ENCODE measurements at places on chromosomes 12 and 14. TPM values are rescaled to one million over a fixed set of nuclear protein-coding genes. Genes with fewer than 3 reads are reported as not detected.

DNA sequence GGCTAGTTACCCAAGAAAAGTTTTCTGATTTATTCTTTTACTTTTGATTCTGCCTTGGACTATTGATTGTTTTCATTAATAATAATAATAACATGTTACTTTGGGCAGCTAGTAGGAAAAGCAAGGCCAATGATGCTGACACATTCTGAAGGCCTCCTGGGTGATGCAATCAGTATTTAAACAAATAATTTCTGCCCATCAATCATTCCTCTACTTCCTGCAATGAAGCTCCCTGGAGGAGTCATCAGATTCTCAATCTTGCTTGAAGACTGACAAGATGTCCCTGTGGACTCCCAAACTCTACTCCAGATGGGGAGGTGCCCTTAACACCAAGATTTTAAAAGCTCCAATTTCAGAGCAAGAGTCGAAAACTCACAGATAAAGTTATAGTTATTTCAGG lies at the start of gene SPX:
Gene SPX (plus strand): TSS at position 244 of the 400 bp plus-strand sequence. CDS start 177 bp downstream, outside the sequence.
- no peak for DNase-seq

- no peak for DNase-seq
Measured at GRCh38 chr12:25384893-25385248, 134.1 kb upstream of the KRAS start.

- DNase-seq: no peak
Measured at GRCh38 chr12:96371790-96372699, 28.2 kb downstream of the CDK17 start.

- no peak for DNase-seq
Measured at GRCh38 chr14:92780444-92781232, 13.5 kb upstream of the GOLGA5 start.

DNA sequence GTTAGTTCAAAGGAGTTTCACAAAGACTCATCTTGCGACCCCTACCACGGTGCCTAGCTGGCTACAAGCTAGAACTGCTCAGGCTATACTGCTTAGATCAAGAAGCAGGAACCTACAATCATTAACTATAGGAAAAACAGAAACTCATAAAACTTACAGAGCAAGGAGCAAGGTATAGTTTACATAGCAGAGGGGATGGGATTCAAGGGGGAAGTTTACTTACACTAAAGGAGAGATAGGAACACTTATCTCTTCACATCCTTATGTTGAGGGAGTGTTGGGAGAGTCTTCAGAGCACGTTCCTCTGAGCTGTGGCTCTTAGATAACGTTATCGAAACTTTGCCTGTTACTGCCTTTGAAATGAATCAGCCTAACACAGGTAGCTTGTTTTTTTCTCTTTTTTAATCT lies 58.1 kb downstream of the FSCB start:
- no peak for DNase-seq

DNA sequence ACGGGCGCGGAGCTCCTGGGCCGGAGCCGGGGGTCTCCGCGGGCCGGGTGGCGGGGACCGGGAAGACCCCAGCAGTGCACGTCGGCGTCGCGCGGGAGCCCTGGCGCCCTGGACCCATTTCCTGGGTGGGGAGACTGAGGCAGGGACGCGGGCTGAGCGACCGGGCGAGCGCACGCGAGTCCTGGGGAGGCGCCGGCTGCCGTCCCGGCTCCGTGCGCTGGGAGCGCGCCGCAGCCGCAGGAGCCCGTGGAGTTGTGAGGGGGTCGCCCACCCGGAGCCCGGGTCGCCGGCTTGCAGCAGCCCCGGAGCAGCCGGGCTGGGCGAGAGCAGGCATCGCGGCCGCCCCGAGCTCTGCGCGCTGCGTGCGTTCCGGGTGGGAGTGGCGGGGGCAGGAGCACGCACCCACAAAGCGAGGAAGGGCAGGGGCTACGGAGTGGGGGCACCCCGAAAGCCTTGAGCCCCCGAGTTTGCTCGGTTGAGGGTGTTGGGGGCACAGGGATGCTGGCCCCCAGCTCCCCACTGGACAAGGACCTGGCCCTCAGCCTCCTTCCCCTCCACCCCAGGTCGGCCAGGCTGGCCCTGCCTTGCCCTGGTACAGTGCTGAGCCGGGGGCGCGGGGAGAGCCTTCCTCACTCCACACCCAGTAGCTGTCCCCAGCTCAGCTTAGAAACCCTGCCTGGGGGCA lies 620 bp downstream of the MMP17 start:
- DNase-seq: no peak

GRCh38 chr12:53345486-53346188 lies 9.5 kb upstream of the SP7 start:
- no peak for DNase-seq

DNA sequence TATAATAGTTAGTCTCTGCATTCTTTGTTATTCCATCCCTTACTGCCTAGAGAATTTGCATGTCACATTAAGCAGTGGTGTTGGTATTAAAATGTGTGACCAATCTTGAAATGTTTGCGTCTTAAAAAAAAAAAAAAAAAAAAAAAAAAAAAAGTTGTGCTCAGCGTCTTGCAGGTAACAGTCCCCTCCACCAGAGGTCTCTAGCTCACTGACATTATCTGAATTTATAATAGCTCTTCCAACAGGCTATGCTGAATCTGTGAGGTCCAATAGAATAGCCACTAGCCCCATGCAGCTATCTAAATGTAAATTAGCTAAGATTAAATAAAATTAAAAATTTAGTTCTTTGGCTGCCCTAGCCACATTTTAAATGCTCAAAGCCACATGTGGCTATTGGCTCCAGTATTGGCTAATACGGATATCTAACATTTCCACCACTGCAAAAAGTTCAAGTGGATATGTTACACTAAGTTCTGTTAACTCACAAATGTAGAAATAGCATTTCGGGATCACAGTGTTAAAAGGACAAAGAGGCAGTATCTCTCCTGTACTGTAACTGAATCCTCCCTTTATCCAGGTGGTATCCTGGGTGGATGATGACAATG lies 28.7 kb downstream of the NKX2-8 start:
- peak; percentile 61 for DNase-seq

DNA sequence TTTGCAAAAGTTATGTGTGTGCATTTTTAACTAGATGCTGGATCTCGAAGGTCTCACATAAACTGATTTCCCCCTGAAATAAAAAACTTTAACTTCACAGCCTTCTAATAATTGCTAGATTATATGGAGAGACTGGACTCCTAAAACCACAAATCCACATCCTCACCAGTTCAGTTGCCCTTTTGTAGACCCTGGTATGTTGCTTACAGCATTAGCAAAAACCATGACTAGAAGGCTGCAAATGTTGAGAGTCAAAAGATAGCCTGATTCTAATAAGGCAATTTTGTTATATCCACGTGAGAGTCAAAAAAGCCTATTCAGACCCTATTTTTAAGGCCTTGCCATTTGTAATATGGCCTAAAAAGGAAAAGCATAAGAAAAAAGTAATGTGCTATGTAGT lies 37.4 kb downstream of the RASSF8 start:
- DNase-seq: no peak

DNA sequence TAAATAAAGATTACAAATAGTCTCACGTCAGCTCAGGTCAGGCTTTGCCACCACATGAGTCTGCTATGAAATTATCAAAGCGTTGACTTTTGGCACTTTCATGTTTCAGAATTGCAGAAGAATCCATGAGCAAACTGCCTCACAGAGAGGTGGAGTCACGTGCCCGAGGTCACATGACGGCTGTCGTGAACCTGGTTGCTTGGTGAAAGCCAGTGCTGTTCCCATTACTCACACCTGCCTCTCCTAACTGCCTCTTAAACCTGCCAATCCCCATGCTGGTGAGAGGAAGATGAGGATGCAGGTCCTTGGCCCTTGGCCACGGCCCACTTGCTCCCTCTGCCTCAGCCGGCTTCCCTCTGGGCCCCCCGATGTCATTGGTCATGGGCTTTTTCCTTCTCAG lies 272.7 kb downstream of the BCL11B start:
- DNase-seq: no peak

- no peak for DNase-seq
Measured at GRCh38 chr12:92551853-92552397, 150.9 kb upstream of the PLEKHG7 start.

GRCh38 chr14:61524936-61525292 lies 170.4 kb upstream of the HIF1A start:
- DNase-seq: no peak

DNA sequence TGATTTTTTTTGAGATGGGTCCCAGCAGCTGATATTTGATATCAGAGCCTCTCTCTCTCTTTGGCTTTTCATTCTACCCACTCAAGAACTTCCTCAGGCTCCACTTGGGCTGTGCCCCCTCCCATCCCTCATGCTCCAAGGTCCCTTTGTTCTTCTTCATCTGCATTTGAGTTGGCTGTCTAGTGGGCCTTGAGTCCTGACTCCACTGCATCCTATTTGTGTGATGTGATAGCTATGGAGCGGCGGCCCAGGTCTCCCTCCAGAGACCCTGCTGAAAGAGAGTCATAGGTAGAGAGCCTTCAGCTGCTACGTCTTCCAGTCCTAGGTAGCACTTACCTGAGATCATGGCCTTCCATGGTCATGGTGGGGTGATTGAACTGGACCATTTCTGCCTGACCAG lies 123.1 kb upstream of the VRK1 start:
- DNase-seq: no peak

GRCh38 chr12:64808110-64808509 lies 16.3 kb upstream of the TBC1D30 start:
- DNase-seq: no peak

DNA sequence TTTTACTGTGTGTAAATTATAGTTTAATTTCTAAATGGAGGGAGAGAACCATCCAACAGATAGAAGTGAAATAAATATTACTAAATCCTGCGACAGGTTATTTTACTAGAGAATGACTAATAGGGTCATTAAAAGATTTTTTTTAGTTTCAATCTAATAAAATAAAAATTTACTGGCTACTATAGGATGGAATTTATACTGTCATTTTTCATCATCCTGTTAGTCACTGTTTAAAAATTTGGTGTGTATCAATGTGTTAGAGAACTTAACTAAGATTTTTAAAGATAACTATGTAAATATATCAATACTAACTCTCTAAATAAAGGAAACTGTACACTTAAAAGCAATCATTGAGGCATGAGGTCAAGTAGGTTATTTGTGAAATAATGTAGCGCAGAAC lies 41.1 kb upstream of the CDKN3 start:
- DNase-seq: no peak

- DNase-seq: no peak
Measured at GRCh38 chr12:19285793-19286448, 153.4 kb upstream of the AEBP2 start.

IRAK3 gene
- 38.7 TPM for polyA plus RNA-seq

LRP1-AS gene
- polyA plus RNA-seq: not detected

LIN52 gene
- polyA plus RNA-seq: 14.9 TPM

CEBPE gene
- 0.14 TPM for polyA plus RNA-seq

DNAL1 gene
- polyA plus RNA-seq: 19.5 TPM

ITGA7 gene
- 25.1 TPM for polyA plus RNA-seq

GLS2 gene
- polyA plus RNA-seq: 3.1 TPM

ST8SIA1 gene
- 10.1 TPM for polyA plus RNA-seq

FLVCR2 gene
- polyA plus RNA-seq: 7.2 TPM

ASIC1 gene
- polyA plus RNA-seq: 8.0 TPM

All from left lung (tissue), 14 donors.